ENCODE measurements at places on chromosomes 7 and 10. TPM values are rescaled to one million over a fixed set of nuclear protein-coding genes. Genes with fewer than 3 reads are reported as not detected.

Gene LRRTM3
- total RNA-seq = not detected

Gene ZNF37A
- 15.5 TPM for total RNA-seq

Gene OR2A42
- total RNA-seq = not detected

Gene WIPF3
- total RNA-seq = not detected

Gene SPDYE6
- not detected for total RNA-seq
